Cortex of kidney (tissue), 1 donor: ENCODE measurements at places on chromosomes 12 and 14.

GRCh38 chr12:16613199-16613598 is 7.2 kb upstream of the LMO3 start:
- DNase-seq: no peak

DNA sequence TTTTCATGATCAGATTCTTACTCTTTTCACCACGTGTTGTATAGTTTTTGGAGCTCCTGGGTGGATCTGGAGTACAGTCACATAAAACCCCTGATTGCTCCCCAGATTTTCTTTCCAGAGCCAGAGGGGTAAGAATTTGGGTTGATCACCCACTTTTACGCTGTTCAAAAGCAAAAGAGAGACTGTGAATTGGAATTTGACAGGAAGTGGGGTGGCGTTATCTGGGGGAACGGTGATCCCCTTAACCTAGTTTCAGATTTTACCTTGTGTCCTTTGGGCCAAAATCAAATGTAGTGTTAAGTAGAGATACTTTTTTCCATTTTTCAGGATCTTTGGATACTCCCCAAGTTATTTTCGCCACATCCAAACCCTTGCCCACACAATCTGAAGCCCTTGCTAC is 75.6 kb downstream of the TGFB3 start:
- DNase-seq: no peak

GRCh38 chr12:28552251-28552970 is 362.2 kb downstream of the CCDC91 start:
- DNase-seq: no peak

DNA sequence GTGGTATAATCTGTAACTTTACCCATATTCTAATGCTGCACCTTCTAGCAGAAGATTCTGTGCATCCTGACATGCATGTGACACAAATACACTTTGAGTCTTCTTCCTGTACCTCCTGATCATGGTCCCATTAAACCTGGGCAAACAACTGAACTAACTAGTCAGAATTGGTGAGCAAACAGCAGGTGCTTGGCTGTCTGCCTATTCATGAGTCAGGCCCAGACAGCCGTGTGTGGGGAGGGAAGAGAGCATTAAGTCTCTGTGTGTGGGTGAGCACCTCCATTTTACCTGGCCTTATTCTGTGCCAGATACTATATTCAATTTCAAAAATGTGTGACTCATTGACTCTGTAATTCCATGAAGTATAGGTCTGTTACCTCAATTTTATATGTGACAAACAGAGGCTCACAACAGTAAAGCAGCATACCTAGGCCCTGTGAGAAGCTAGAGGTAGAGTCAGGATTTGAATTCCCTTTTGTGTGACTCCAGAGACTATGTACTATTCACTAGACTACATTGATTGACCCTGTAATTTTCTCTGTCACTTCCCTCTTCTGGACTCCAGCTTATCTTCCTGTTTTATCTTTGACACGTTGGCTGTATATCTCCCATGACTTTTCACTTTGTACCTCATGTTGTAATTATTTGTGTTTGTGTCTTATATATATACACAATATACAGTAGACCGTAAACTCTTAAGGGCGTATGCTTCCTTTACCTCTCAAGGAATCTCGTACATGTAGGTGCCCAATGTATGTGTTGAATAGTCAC is 32.2 kb downstream of the SUSD6 start:
- no peak for DNase-seq

GRCh38 chr12:49587174-49587908 is 18.1 kb downstream of the FAM186B start:
- no peak for DNase-seq

DNA sequence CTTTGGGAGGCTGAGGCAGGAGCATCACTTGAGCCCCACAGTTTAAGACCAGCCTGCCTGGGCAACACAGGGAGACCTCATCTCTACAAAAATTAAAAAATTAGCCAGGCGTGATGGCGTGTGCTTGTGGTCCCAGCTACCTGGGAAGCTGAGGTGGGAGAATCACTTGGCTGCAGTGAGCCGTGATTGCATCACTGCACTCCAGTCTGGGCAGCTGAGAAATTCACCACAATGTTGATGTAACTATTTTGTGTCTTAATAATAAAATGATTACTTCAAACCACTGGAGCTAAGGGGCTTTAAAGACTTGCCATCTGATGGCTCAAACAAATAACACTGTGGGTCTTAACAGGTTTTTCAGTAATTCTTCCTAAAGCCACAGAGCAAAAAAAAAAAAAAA is 10.8 kb downstream of the ERH start:
- no peak for DNase-seq

GRCh38 chr12:88305254-88305890 is 163.3 kb downstream of the TMTC3 start:
- no peak for DNase-seq

- no peak for DNase-seq
Observed at GRCh38 chr14:64081174-64081746, 212.9 kb downstream of the ESR2 start.

GRCh38 chr12:118690506-118690905 is 290.8 kb upstream of the SRRM4 start:
- DNase-seq: no peak

DNA sequence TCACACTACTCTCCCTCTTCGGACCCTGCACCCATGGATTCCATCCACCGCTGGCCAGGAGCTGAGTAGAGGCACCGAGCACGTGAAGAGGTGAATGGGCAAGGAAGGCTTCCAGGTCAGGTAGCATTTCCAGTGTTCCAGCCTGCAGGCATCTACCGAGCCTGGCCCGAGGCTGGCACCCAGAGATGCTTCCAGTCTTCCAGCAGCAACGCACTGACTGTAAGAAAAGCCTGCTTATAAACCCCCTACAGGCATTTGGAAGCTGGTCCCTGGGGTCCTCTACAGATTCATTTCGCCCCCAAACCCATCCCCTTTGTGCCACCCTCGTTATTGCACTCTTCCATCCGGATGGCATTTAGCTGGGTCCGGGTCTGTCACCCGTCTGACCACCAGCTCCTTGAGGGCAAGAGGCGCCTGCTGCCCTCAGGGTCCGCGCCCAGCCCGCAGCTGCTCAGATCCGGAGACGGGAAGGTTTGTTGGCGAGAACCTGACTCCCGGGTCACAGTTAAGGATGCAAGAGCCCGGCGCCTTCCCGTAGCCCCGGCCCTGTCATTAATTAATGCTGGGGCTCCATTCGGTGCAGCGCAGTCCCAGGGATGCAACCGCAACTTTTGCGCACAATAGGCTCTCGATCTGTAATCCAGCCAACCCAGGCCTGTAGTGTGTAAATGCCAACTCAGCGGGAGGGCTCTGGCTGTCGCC is 614 bp upstream of the MARK3 start:
- DNase-seq: no peak

DNA sequence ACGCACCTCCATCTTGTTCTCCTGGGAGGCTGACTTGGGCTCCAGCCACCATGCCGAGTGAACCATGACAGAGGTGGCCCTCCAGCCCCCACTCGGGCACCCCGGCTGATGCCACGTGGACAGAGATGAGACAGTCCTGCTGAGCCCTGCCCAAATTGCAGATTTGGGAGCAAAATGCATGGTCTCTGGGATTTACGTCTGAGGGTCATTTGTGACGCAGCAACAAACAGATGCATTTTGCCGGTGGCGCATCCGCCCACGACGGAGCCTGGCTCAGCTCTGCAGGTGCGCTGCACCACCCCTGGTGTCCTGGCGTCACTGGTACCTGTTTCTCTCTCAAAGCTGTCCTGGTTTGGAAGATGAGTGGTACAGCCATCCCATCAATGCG is 31.1 kb upstream of the INF2 start:
- DNase-seq: no peak
